ENCODE measurements at places on chromosomes 5 and 9. TPM values are rescaled to one million over a fixed set of nuclear protein-coding genes. Genes with fewer than 3 reads are reported as not detected.

GRCh38 chr9:97038611-97039513, at the start of gene CTSV:
Gene CTSV (minus strand): TSS chr9:97039142. CDS start chr9:97038043, 1,099 bp downstream.
- H3K4me1 ChIP-seq = peaks cover 3% of the 10 kb centered on the region
- peak within 1 kb of the TSS; percentile 46 for H3K4me3 ChIP-seq
- DNase-seq = peak; percentile 83
- H3K27me3 ChIP-seq = peaks cover 26% of the 10 kb centered on the region
- no peaks in the 10 kb centered on the region for H3K36me3 ChIP-seq
- peak within 1 kb of the TSS; percentile 32 for H3K27ac ChIP-seq

- H3K27ac ChIP-seq = no peak overlapping the region
- H3K27me3 ChIP-seq = no peaks in the 10 kb centered on the region
- H3K4me1 ChIP-seq = no peaks in the 10 kb centered on the region
- no peaks in the 10 kb centered on the region for H3K36me3 ChIP-seq
- no peak overlapping the region for H3K4me3 ChIP-seq
- DNase-seq = no peak
Measured at GRCh38 chr5:9838916-9839315, 208.8 kb upstream of the TAS2R1 start.

- H3K36me3 ChIP-seq = no peaks in the 10 kb centered on the region
- H3K27me3 ChIP-seq = no peaks in the 10 kb centered on the region
- no peak overlapping the region for H3K4me3 ChIP-seq
- no peak for DNase-seq
- H3K27ac ChIP-seq = no peak overlapping the region
Measured at GRCh38 chr9:92518199-92518598, 17.6 kb downstream of the ECM2 start.

GRCh38 chr5:134103397-134103796, 11.1 kb upstream of the TCF7 start:
- no peaks in the 10 kb centered on the region for H3K27me3 ChIP-seq
- H3K4me1 ChIP-seq = peaks cover 84% of the 10 kb centered on the region
- peak overlapping the region; percentile 18 for H3K4me3 ChIP-seq
- no peak for DNase-seq
- peak overlapping the region; percentile 92 for H3K27ac ChIP-seq

- no peaks in the 10 kb centered on the region for H3K4me1 ChIP-seq
- H3K27ac ChIP-seq = no peak within 1 kb of the TSS
- H3K36me3 ChIP-seq = peaks cover 10% of the 10 kb centered on the region
- H3K27me3 ChIP-seq = no peaks in the 10 kb centered on the region
- no peak within 1 kb of the TSS for H3K4me3 ChIP-seq
- no peak for DNase-seq
Measured at GRCh38 chr5:33984671-33985124, at the start of gene SLC45A2. Gene SLC45A2 (minus strand): TSS chr5:33984693. CDS start chr5:33984583, 110 bp downstream.

DNA sequence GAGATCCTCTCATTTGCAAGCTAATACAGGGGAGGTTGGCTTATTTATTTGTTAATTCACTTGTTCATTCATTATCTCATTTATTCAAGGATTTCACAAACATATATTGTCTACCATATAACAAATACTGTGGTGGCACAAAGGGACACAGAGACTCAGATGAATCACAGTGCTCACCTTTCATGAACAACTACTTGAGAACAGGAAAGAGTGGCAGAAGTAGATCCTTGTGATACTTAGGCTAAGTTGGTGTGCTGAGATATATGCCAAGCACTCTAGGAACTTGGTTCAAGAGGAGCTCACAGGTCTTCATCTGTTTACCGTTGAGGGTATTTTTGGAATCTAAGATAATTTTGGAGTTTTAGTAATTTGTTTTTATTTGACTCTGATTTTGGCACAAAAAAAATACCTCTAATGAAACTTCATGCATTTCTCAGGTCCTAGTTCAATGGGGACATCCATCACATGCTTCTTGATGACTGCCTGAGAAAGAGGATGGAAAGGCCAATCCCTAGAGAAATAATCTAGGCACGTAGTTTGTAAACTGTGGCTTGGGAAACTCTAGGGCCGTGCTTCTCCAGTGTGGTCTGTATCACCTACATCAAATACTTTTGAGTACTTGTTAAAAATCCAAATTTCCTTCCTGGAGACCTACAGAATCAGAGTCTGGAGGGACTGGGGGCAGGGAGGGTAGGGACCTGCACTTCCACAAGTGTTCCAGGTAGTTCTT, 113.3 kb downstream of the OSTF1 start:
- H3K4me3 ChIP-seq = no peak overlapping the region
- no peak for DNase-seq
- H3K27ac ChIP-seq = no peak overlapping the region
- no peaks in the 10 kb centered on the region for H3K27me3 ChIP-seq
- H3K36me3 ChIP-seq = no peaks in the 10 kb centered on the region

- no peak for DNase-seq
- peaks cover 19% of the 10 kb centered on the region for H3K4me1 ChIP-seq
- no peaks in the 10 kb centered on the region for H3K36me3 ChIP-seq
- H3K27me3 ChIP-seq = peaks cover 16% of the 10 kb centered on the region
- no peak overlapping the region for H3K4me3 ChIP-seq
Measured at GRCh38 chr9:5839572-5839902, 6.6 kb upstream of the ERMP1 start.

- H3K4me1 ChIP-seq = no peaks in the 10 kb centered on the region
- DNase-seq = no peak
- no peak overlapping the region for H3K4me3 ChIP-seq
- H3K36me3 ChIP-seq = no peaks in the 10 kb centered on the region
Measured at GRCh38 chr9:94908011-94908563, 181.6 kb downstream of the AOPEP start.

GRCh38 chr9:123353041-123353440, 3.0 kb upstream of the CRB2 start:
- H3K4me1 ChIP-seq = no peaks in the 10 kb centered on the region
- no peak overlapping the region for H3K4me3 ChIP-seq
- H3K27me3 ChIP-seq = peaks cover 17% of the 10 kb centered on the region
- no peaks in the 10 kb centered on the region for H3K36me3 ChIP-seq
- no peak overlapping the region for H3K27ac ChIP-seq
- no peak for DNase-seq

DNA sequence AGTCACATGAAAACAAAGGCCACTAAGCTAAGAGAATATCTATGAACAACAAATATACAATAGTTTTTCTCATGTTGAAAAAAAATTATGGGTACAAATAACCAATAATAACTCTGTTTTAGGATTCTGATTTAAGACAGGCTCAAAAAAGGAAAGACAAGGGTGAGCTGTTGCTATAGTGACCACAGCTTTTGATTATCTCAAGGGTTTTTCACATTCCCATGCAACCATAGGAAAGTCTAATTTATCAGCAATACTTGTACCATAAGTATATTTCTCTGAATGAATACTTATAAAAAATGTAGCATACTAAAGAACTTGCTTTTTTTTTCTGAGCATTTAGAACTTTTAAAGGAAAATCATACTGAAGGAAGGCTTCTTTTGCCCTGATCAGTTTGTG, 68.0 kb downstream of the MRPS27 start:
- no peak overlapping the region for H3K27ac ChIP-seq
- H3K36me3 ChIP-seq = no peaks in the 10 kb centered on the region
- H3K4me1 ChIP-seq = no peaks in the 10 kb centered on the region
- no peak overlapping the region for H3K4me3 ChIP-seq
- DNase-seq = no peak
- no peaks in the 10 kb centered on the region for H3K27me3 ChIP-seq

GRCh38 chr9:80093695-80094094, 521.9 kb downstream of the TLE4 start:
- no peak overlapping the region for H3K4me3 ChIP-seq
- no peaks in the 10 kb centered on the region for H3K27me3 ChIP-seq
- H3K36me3 ChIP-seq = no peaks in the 10 kb centered on the region
- no peak for DNase-seq

BHMT2 gene
- total RNA-seq = 0.05 TPM

PLAC8L1 gene
- total RNA-seq = 0.24 TPM

TTLL11 gene
- total RNA-seq = 2.1 TPM

NUDT12 gene
- 10.6 TPM for total RNA-seq

GFI1B gene
- 0.61 TPM for total RNA-seq

HK3 gene
- total RNA-seq = 3.2 TPM

All from thymus (tissue), 14 donors.